ENCODE measurements at places on chromosomes 1 and 21. TPM values are rescaled to one million over a fixed set of nuclear protein-coding genes. Genes with fewer than 3 reads are reported as not detected.

PLK3 gene
- total RNA-seq = 2.3 TPM

DNA sequence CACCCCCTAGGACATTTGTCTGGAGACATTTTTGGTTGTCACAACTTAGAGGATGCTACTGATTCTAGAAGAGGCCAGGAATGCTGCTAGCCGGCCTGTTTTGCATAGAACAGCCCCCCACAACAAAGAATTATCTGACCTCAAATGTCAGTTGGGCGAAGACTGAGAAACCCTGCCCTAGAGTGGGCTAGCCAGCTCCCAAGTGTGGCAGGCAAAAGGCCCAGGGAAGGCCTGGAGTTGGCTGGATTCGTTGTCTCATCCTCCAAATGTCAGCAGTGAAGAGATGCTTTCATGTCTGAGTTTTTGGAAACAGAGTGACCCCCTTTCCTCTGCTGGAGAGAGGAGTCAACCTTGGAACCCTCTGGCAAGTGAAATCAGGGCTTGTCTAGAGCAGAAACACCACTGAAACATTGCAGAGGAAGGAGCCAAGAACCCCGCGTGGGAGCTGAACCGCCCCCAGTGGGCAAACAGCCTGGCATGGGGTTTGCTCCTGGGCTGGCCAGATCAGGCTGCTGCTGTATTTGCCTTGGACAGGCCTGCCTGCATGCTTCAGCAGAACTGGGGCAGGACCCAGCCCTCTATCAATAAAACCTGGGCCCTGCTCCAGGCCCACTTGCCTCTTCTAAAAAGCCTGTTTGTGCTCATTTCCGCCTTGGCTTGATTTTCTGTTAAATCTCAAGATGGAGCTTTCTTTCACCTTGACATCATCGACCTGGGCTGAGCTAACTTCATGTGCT, 32.9 kb downstream of the RASSF5 start:
- peak; percentile 98 for DNase-seq

CD55 gene
- total RNA-seq = 9.8 TPM

DNA sequence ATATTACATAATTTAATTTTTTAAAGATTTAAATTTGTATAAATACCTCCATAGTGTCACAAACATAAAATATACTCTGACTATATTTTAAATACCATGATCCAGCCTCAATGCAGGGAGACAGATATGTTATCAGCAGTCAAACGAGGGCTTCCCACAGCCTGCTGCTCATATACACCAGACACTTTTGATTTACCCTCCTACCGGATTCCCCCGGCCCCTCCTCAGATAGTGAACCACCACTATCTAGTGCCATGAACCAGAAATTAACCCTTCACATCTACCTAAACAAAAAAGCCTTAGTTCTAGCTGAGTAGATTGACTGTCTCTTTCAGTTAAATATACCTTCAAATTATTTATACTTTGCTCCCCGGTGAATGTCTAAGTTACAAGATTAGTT, 52.4 kb upstream of the C1orf53 start:
- DNase-seq = no peak

OR2C3 gene
- total RNA-seq = not detected

GRCh38 chr1:1889847-1890505, 911 bp downstream of the GNB1 start:
- peak; percentile 66 for DNase-seq

- DNase-seq = no peak
These were observed 185.6 kb downstream of the RHOU start for GRCh38 chr1:228920831-228921230.

CNKSR1 gene
- 0.63 TPM for total RNA-seq

DIRAS3 gene
- 3.9 TPM for total RNA-seq

- DNase-seq = no peak
These were observed 185.1 kb downstream of the PLPP3 start for GRCh38 chr1:56394298-56394697.

DNA sequence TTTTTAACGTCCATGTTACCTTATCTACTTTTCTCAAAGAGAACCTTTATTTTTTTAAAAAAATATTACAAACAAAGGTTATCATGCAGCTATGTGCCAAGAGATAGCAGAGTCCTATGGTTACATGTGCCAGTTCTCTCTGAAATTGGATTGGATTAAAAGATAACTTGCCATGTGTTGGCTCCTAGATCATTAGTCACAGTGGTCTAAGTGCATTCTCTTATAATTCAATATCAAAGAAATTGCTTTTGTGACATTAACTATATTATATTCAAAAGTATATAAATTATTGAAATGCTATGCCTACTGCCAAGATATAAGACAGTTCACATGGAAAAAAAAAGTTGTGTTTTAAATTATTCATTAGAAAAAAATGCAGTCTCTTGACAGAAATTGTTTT, 494.2 kb downstream of the NEGR1 start:
- no peak for DNase-seq

DNA sequence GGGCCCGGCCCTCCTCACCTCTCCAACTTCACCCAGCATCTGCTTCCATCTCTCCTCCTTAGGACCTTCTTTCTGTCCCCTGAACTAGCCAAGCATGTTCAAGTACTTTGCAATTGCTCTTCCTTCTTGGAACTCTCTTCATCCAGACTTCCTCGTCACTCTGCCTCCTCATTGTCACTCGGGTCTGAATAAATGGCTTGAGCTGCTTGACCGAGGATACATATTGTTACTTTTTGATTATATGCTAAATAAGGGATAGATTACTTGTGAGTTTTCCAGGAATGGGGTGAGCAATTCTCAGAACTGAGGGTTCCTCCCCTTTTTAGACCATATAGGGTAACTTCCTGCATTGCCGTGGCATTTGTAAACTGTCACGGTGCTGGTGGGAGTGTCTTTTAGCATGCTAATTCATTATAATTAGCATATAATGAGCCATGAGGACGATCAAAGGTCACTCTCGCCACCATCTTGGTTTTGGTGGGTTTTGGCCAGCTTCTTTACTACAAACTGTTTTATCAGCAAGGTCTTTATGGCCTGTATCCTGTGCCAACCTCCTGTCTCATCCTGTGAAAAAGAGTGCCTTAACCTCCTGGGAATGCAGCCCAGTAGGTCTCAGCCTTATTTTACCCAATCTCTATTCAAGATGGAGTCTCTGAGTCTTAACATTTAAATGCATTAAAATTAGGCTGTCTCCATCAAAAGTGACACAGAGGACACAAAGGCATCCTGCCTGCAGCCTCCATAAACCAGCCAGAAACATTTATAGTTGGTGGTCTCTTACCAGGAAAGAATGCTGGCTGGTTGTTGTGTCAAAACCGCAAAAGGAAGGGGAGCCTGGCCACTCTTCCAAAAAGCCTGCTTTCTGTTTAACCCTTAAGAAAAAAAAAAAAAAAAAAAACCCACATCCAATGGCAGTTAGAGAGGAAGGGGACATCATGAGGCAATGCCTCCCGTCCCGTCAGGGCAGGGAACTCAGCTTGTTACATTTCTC, 179.3 kb downstream of the KAZN start:
- no peak for DNase-seq

GRCh38 chr1:39954324-39954869, 548 bp upstream of the MFSD2A start:
- no peak for DNase-seq

- no peak for DNase-seq
These were observed 6.3 kb upstream of the PHTF1 start for GRCh38 chr1:113765306-113766230.

- no peak for DNase-seq
These were observed 16.0 kb downstream of the TRIM11 start for GRCh38 chr1:228390649-228391048.

ZNF697 gene
- 3.6 TPM for total RNA-seq

A3GALT2 gene
- not detected for total RNA-seq

CTSK gene
- 2.4 TPM for total RNA-seq

GRCh38 chr1:59505596-59506028, 208.7 kb downstream of the FGGY start:
- no peak for DNase-seq

ST6GALNAC3 gene
- 2.6 TPM for total RNA-seq

MCM3AP gene
- 46.9 TPM for total RNA-seq

LIPI gene
- total RNA-seq = not detected

CYP4B1 gene
- total RNA-seq = 0.33 TPM

GRCh38 chr1:46493316-46494032, 3.8 kb downstream of the DMBX1 start:
- no peak for DNase-seq

GRCh38 chr1:242030071-242030470, 31.2 kb upstream of the MAP1LC3C start:
- no peak for DNase-seq

GRCh38 chr21:42654179-42654912, 925 bp downstream of the PDE9A start:
- DNase-seq = no peak

GRCh38 chr1:211335522-211336157, 9.0 kb downstream of the TRAF5 start:
- DNase-seq = no peak

LRIG2 gene
- 4.9 TPM for total RNA-seq

DNA sequence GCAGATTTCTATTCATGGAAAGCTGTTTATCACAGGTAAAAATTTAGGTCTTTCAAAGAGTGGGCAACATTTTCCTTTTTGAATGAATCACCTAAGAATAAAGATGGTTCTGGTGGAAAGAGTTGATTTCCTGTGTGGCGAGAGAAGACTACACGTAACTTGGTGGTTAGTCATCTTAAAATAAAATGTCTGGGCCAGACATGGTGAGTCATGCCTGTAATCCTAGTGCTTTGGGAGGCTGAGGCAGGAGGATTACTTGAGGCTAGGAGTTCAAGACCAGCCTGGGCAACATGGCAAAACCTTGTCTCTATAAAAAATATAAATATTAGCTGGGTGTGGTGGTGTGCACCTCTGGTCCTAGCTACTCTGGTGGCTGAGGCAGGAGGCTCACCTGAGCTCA, 65.7 kb downstream of the DISP1 start:
- DNase-seq = no peak

- DNase-seq = no peak
These were observed 450.7 kb downstream of the NEGR1 start for GRCh38 chr1:71831646-71832045.

- no peak for DNase-seq
These were observed 7.8 kb downstream of the GPBP1L1 start for GRCh38 chr1:45678489-45678888.

GRCh38 chr1:29754573-29755375, 518.5 kb downstream of the PTPRU start:
- no peak for DNase-seq

DNA sequence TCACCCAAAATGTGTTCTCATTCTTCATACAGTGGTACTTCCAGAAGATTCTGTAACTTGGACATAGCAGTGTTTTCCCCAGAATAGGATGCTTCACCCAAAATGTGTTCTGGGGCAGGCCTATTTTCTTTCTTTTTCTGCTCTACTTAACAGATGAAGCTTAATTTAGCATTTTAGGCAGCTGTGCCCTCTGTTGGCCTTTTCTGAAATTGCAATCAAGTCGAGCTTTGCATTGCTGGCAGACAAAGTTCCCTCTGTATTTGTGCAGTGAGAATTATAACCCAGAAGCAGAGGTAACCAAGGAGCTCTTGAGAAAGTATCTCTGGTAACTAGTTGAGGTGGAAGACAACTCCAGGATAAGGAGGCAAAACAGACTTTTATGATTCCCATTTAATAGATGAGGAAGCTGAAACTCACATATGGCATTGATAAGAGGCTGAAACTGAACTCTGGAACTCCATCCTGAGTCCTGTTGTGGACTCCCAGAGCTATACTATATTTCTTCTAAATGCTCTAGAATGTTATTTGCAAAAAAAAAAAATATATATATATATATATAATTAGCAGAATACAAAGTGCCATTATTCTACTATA, 50.3 kb upstream of the L1TD1 start:
- no peak for DNase-seq

DNA sequence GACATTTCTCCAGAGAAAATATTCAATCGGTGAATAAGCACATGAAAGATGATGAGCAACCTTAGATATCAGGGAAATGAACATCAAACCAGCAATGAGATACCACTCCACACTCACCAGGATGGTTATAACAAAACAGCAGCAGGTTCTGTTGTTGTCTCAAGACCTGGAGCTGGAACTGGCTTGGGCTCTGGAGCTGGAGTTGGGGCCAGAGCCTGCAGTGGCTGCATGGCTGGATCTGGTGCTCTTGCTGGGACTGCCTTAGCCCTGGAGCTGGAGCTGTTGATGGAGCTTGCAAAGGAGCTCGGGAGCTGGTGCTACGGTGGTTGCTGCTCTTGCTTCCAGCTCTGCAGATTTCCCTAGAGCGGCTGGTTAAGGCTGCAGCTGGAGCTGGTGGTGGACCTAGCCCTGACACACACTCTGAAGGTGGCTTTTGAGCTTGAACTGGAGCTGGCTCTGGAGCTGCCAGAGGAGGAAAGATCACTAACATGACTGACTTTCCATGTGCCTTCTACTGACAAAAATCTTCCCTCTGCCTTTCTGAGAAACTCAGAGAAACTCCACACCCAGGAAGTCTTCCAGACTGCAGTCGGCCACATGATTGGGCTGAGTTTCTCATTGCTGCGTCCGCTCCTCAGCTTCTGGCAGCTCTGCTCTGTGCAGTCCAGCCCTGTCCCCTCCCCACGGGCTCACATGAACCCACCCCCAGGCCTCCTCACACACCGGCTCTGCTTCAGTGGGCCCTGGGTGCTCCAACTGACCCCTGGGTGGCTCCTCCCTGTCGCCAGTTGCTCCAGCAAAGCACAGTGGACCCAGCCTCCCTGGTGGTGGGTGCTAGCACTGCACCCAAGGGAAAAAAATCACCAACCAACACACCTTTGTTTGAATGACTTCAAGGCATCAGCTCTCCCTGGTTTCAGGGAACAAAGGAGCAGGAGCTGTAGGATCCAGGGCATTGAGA, 139.1 kb upstream of the FMN2 start:
- peak; percentile 54 for DNase-seq

DNA sequence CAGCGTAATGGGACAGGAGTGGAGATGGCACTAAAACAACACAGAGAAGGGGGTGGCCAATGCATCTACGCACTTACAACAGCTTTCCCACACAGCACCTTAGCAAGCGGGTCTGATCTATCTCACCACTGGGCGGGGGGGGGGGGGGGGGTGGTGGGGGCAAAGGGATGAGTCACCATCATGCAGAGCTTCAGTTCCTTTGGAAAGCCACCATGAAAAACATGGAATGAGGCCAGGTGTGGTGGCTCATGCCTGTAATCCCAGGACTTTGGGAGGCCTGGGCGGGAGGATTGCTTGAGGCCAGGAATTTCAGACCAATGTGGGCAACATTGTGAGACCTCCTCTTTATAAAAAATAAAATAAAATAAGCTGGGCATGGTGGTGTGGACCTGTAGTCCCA, 47.2 kb downstream of the KLHDC7A start:
- peak; percentile 2 for DNase-seq

GRCh38 chr21:46007492-46007868, 25.9 kb downstream of the COL6A1 start:
- DNase-seq = no peak

- peak; percentile 72 for DNase-seq
These were observed 36.2 kb upstream of the POU3F1 start for GRCh38 chr1:38082769-38083263.

ETV3 gene
- total RNA-seq = 6.0 TPM

KISS1 gene
- total RNA-seq = 0.63 TPM

DNA sequence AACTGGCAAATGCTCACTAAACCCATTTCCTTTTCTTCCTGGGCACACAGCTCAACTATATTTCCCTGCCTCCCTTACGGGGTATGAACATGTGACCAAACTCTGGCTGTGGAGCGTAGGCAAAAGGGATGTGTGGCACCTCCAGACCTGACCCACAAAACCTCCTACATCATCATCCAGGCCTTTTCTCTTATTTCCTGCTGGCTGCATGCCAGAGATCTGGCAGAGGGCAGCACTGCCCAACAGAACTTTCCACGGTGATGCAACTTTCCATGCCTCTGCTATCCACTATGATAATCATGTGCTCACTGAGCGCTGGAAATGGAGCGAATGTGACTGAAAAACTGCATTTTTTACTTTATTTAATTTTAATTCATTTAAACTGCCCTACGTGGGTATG, 99.6 kb upstream of the CACNA1E start:
- no peak for DNase-seq
